NCI-H1694 treated with DMSO at 0.1 percent for 48 hours (cell line): ENCODE measurements at places on chromosomes 6 and 20.

- DNase-seq, result peak; percentile 37
Observed at GRCh38 chr6:151239603-151240035, at the start of gene AKAP12. Gene AKAP12, plus strand, starts transcription at chr6:151239967. Its CDS starts 596 bp downstream, at chr6:151240563.

- no peak for DNase-seq
Observed at GRCh38 chr6:56357616-56358373, 110.4 kb upstream of the COL21A1 start.

DNA sequence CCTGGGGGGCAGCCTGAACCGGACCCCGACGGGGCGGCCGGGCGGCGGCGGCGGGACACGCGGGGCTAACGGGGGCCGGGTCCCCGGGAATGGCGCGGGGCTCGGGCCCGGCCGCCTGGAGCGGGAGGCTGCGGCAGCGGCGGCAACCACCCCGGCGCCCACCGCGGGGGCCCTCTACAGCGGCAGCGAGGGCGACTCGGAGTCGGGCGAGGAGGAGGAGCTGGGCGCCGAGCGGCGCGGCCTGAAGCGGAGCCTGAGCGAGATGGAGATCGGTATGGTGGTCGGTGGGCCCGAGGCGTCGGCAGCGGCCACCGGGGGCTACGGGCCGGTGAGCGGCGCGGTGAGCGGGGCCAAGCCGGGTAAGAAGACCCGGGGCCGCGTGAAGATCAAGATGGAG is 636 bp downstream of the SRF start:
- DNase-seq, result no peak

DNA sequence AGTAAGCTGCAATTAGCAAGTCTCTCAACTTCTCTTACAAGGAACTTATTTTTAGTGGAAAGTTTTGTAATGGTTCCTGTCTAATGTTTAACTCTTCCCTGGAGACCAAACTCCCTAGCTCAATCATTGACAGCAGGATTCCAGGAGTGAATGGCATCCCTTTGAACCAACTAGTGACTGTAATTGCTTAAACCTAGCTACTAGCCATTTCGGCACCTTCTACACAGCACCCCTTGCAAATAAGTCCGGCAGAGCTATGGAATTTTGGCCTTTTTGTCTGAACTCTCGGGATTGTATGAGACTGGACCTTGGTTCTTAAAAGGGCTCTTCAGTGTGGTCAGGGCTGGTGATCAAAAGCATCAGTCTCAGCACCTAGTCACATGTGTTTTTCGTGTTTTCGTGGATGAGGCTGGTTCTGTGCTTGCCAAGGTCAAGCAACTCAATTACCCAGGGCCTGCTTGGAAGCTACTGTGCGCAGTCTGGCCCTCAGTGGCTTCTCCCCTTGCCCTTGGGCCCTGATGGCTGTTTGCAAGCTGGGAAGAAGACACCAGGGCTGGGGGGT is 135.3 kb upstream of the NEDD9 start:
- DNase-seq, result no peak

- DNase-seq, result no peak
Observed at GRCh38 chr6:3280091-3280490, 21.3 kb downstream of the PSMG4 start.

- no peak for DNase-seq
Observed at GRCh38 chr6:109342506-109342905, 39.8 kb downstream of the CD164 start.

GRCh38 chr6:71388068-71388744 is 99.6 kb downstream of the OGFRL1 start:
- no peak for DNase-seq

GRCh38 chr6:24060982-24061754 is 64.8 kb upstream of the NRSN1 start:
- no peak for DNase-seq

- no peak for DNase-seq
Observed at GRCh38 chr6:105780146-105780860, 305.8 kb upstream of the PRDM1 start.

GRCh38 chr20:17169585-17170136 is 57.2 kb upstream of the PCSK2 start:
- peak; percentile 94 for DNase-seq

DNA sequence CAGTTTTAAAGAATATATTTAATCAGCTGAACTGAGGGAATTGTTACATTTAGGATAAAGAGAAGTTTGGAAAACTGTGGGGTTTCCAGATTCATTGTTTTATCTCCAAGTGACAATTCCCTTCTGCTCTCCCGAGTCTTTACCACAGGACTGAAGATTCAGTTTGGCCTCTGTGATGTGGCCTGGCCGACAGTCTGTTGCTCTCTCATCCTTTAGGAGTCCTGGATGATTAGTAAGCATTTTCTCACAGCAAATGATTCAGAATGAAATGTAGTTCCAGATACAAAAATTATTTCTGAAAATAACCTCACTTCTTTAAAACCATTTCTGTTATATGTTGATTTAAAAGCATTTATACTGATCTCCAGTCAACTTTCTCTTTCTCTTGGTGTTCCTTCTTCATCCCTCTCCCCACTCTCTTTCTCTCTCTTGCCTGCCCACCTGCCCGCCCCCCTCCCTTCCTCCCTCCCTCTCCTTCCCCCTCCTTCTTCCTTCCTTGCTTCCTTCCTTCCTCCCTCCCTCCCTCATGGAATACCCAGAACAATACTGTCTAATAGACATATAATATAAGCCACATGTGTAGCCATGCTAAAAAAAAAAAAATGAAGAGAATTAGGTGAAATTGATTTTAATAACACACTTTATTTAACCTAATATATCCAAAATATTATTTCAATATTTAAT is 254.9 kb downstream of the PRL start:
- no peak for DNase-seq

DNA sequence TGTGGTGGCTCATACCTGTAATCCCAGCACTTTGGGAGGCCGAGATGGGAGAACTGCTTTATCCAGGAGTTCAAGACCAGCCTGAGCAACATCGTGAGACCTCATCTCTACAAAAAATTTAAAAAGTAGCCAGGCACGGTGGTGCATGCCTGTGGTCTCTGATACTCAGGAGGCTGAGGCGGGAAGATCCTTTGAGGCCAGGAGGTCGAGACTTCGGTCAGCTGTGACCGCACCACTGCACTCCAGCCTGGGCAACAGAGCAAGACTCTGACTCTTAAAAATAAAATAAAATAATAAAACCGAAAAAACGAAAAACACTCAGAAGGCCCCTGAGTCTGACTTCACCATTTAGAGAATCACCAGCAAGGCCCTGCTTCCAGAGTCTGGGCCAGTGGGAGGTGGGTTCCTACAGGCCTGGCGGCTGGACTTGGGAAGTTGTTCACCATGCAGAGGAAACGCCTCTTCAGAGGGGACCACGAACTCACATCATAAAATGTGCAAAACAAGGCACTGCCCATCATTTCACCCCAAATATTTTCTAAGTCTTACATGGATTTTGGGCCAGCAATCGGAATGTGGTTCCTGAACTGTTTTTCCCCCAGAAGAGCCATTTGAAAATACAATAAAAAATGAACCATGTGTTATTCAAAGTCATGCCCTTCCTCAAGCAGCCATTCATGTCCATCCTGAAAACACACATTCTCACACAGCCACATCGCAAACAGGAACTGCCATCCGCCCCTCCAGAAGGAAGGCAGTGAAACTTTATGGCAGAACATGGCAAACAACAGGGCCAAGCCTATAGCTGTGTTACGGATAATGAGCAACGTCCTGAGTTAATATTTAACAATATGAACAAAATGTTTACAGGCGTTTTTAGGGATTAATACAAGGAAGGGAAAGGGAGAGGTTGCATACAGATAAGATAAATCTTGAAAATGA is 57.8 kb downstream of the SLC22A23 start:
- no peak for DNase-seq

DNA sequence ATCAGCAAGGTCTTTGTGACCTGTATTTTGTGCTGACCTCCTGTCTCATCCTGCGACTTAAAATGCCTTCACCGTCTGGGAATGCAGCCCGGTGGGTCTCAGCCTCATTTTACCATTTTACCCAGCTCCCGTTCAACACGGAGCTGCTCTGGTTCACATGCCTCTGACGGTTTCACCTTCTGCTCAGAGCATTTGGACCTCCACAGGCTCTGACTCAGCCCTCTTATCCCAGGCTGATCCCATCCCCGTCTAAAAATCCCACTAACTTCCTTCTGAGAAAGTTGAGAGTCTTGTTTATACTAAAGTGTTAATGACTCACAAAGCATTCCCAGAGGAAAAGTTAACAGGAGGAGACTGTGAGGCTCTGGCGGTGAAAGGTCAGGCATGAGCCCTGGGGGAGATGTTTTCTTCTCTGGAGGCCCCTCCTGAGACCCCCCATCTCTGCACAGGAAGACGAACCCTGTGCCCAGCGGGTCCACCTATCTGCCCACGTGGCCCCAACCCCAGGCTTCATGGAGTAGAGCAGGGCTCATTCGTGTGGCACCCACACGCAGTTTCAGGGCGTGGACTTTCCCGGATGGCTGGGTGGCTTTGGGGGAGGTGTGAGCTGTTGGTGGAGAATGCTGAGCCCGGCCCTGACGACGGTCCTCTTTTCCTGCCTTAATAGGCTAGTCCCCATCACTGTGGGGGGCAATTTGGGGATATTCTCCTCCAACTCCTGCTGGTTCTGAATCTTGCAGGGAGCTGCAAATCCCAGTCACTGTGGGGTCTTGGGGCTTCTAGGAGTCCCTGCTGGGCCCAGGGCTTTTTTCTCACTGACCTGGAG is 3.3 kb upstream of the BIRC7 start:
- no peak for DNase-seq

GRCh38 chr6:142485256-142485655 is 183.4 kb downstream of the ADGRG6 start:
- DNase-seq, result no peak

GRCh38 chr6:84665401-84665800 is 99.0 kb downstream of the TBX18 start:
- DNase-seq, result no peak

- no peak for DNase-seq
Observed at GRCh38 chr20:40930561-40930960, 98.1 kb upstream of the TOP1 start.

DNA sequence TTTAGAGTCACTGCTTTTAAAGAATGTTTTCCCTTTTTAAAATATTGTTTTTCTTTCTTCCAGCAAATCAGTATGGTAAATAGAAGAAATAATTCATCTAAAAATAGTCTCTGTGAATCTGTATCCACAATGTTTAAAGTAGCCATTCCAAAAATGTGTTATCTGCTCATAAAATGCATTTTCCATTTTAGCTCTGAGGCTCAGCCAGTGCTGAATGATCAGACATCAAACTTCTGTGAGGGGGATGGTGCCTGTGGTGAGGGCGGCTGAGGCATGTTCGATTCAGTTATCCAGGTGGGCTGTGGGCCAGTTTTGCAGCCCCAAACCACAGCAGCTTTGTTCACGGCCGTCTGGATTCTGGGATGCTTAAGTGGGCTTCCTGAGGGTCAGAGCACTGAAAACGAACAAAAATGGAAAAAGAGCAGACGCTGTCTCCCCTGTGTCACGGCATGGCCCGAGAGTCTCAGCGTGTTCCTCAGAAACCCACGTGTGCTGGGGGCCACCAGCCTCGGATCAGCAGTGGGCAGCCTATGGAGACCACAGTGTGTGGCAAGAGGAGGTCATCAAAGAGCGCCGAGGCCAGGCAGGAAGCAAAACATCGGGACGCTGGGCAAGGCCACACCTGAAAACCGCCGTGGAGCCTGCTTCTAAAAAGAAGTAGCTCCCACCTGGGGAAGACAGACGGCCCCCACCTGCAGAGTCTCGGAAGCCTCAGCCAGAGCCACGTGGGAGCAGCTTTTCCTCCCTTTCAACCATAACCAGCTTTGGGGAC is 134.9 kb upstream of the THBS2 start:
- DNase-seq, result no peak

DNA sequence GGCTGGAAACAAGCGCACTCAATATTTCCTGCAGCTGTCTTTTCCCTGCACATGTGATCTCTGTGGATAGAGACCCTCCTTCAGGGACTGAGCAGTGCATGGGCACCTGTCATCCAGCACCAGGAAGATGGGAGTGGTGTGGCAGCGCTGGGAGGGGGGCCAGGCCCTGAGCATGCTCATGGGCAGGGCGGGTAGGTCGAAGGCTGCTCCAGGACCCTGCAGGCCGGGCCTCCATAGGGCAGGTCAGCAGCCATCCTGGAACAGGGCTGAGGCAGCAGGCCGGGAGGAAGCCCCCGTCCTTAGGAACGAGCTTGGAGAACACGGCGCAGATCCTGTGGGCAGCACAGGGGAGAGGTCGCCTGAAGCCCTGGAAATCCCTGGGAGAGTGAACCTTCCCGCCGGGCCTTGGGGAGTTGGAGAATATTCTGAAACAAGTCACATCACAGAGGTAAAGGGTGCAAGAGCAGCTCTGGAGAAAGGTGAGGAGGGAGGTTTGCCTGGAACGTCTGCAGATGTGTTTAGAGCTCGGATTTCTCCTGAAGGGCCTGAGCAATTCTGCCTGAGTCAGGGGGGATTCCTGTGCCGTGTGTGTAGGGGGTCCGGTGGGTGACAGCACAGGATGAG is 133.2 kb downstream of the SMOC2 start:
- DNase-seq, result no peak

- no peak for DNase-seq
Observed at GRCh38 chr20:24779946-24780345, 169.1 kb upstream of the CST7 start.

GRCh38 chr6:132961610-132962009 is 147.2 kb downstream of the RPS12 start:
- no peak for DNase-seq

- peak; percentile 14 for DNase-seq
Observed at GRCh38 chr6:95578106-95578410, 723 bp downstream of the MANEA start.

GRCh38 chr6:151442371-151442770 is 9.6 kb downstream of the RMND1 start:
- DNase-seq, result no peak

GRCh38 chr20:15239542-15240206 is 902.3 kb upstream of the FLRT3 start:
- DNase-seq, result no peak

- no peak for DNase-seq
Observed at GRCh38 chr6:86963352-86963751, 26.0 kb downstream of the HTR1E start.

DNA sequence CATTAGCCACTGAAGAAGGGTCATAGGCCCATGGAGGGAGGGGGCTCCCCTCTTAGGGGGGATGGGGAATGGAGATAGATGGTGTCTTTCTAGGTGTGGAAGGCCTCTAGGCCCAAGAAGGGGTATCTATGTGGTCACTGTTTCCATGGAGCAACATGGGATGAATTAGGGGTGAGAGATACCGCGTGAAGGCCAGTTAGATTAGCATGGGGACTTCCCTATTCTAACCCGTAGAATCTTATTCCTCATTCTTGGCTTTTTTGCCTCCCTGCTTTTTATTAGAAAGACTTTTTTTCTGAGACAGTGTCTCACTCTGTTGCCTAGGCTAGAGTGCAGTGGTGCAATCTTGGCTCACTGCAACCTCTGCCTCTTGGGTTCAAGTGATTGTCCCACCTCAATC is 3.2 kb downstream of the RAB44 start:
- no peak for DNase-seq

GRCh38 chr20:47319517-47320252 is 36.8 kb downstream of the ZMYND8 start:
- no peak for DNase-seq
